NB4 (cell line): ENCODE measurements at places on chromosomes 16 and 17.

- DNase-seq = no peak
These were observed 498.2 kb upstream of the ERCC4 start for GRCh38 chr16:13421726-13422125.

GRCh38 chr17:80439499-80439898 is 24.5 kb downstream of the ENDOV start:
- DNase-seq = no peak

DNA sequence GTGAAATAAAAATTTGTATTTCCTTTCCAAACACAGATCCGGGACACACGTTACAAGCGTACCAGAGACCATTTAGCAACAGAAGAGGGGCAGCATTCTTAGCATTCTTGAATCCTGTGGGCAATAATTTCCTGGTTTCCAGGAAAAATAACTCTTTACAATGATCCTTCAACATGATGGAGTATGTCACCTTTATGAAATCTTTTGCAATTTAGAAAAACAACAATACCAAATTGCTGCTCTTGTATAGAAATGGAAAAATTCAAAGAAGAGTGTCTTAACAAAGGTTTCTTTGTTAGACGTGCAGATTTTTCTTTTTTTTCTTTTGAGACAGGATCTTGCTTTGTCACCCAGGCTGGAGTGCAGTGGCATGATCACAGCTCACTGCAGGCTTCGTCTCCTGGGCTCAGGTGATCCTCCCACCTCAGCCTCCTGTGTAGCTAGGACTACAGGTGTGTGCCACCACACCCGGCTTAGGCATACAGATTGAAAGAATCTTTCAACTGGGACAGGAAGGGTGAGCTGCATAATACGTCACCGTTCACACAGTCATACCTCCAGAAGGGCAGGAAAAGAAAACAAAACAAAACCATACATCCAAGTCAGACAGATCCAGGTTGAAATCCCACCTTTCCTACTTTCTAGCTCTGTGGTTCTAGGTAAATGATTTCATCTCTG is 10.8 kb upstream of the GCSH start:
- no peak for DNase-seq

GRCh38 chr16:7239547-7239946 is 93.1 kb upstream of the RBFOX1 start:
- no peak for DNase-seq

DNA sequence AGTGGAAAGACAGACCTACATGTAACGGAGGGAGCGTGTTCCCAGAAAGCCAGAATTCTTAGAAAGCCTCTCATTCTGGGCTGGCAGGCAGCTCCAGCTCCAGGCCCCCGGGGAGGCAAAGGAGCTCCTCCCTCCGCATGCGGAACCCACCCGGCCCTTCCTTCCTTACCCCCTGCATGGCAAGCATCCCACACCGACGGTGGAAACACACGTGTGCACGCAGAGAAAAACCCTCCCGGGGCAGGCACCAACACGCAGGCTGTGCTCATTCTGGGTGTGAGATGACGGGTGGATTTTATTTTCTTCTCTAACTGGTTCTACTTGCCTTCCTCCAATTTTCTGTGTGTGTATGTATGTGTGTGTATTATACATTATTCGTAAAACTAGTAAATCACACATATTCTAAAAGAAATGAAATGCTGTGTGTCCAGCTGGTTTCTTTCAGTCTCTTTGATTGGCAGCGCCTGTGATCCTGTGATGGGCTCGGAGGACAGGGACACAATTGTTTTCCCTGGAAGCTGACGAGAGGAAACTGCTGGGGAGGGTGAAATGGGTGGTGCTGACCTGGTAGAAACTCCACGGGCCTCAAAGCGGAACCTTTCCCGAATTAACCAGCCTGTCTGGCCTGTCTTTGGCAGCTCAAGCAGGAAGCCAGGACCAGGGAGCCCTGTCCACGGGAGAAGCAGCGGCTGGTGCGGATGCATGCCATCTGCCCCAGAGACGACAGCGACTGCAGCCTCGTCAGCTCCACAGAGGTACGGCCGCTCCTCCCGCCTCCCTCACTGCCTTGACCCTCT is 22.2 kb downstream of the CARD14 start:
- no peak for DNase-seq

GRCh38 chr16:629185-629832 is 1.5 kb upstream of the WFIKKN1 start:
- DNase-seq = no peak

- no peak for DNase-seq
These were observed 37.7 kb downstream of the BAHCC1 start for GRCh38 chr17:81432941-81433340.

DNA sequence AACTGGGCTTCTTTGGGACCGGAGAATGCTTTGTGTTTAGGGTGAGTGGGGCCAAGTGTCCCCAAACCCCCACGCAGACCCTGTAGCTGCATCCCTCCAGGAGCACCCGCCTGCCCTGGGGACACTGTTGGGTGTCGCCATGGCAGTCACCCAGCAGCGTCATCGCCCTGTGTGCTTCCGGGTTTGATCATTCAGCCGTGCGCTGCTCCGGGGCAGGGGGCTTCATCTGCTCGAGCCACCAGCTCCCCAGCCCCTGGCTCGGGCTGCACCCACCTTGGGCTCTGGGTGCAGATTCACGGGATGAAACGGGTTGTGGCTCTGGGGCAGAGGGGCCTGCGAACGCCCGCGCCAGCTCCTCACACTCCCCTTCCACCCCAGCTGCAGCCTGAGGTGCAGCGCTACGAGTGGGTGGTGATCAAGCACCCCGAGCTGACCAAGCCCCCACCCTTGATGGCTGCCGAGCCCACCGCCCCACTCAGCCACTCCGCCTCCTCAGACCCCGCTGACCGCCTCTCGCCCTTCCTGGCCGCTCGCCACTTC is 13.8 kb upstream of the ATP6V0C start:
- DNase-seq = no peak
